ENCODE measurements at places on chromosomes 11 and 22. TPM values are rescaled to one million over a fixed set of nuclear protein-coding genes. Genes with fewer than 3 reads are reported as not detected.

Gene BLID
- 0.16 TPM for total RNA-seq

Gene B3GAT1
- total RNA-seq: not detected

Gene ELMOD1
- total RNA-seq: 0.31 TPM

Gene AASDHPPT
- 27.2 TPM for total RNA-seq

Gene TMEM191B
- 2.4 TPM for total RNA-seq

Gene MOV10L1
- 7.9 TPM for total RNA-seq

Gene TPH1
- under 0.01 TPM for total RNA-seq

Gene OR2D2
- total RNA-seq: 0.19 TPM

Gene NLRP14
- total RNA-seq: under 0.01 TPM

Gene GPHA2
- total RNA-seq: not detected

Measured in bladder microvascular endothelial cell (primary cell).